ENCODE measurements at places on chromosomes 2 and 18.

- no peak for DNase-seq
Measured at GRCh38 chr2:46179037-46179621, 118.1 kb upstream of the EPAS1 start.

DNA sequence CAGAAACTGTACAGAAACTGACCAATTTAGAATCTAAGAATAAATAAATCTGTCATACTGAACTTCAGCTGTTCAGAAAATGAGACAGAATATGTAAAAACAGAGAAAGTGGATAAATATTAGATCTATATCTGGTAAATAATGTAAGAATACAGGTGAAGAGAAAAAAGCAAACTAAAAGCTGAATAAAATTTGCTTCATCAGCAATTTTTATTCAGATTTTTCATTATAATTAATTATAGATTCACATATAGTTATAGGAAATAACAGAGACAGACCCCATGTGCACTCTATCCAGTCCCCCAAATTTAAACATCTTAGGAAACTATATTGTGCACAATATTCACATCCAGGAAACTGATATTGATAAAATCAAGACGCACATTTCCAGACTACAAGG lies 299.2 kb downstream of the EXOC6B start:
- DNase-seq, result no peak

DNA sequence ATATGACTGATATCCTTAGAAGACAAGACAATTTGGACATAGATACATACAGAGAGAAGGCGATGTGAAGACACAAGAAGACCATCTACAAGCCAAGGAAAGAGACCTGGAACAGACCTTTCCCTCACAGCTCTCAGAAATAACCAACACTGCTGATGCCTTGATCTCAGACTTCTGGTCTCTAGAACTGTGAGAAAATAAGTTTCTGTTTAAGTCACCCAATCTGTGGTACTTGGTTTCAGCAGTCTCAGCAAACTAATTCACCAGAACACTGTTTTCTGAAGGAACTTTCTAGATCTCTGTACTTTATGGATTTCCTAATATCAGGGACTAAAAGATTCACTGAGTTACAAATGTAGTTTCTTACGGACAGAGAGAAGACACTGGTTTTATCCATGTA lies 58.8 kb downstream of the NAB1 start:
- DNase-seq, result no peak

- DNase-seq, result no peak
Measured at GRCh38 chr18:68448736-68449135, 266.2 kb downstream of the TMX3 start.

All from HEK293T (cell line).